Hepatocyte (in vitro differentiated cells): ENCODE measurements at places on chromosomes 3 and 15.

- DNase-seq = no peak
- no peaks in the 10 kb centered on the region for H3K36me3 ChIP-seq
- H3K4me3 ChIP-seq = peak overlapping the region; percentile 52
- H3K4me1 ChIP-seq = peaks cover 16% of the 10 kb centered on the region
- peaks cover 61% of the 10 kb centered on the region for H3K27me3 ChIP-seq
Observed at GRCh38 chr3:141052201-141053069, 1.3 kb downstream of the SPSB4 start.

- H3K36me3 ChIP-seq = no peaks in the 10 kb centered on the region
- H3K27me3 ChIP-seq = no peaks in the 10 kb centered on the region
- no peak for DNase-seq
- H3K4me1 ChIP-seq = no peaks in the 10 kb centered on the region
Observed at GRCh38 chr15:41438206-41438605, 21.3 kb downstream of the RTF1 start.

GRCh38 chr3:123157598-123158287 is 44.0 kb upstream of the SEC22A start:
- no peak overlapping the region for H3K4me3 ChIP-seq
- DNase-seq = no peak
- H3K27ac ChIP-seq = peak overlapping the region; percentile 79
- H3K4me1 ChIP-seq = peaks cover 29% of the 10 kb centered on the region

DNA sequence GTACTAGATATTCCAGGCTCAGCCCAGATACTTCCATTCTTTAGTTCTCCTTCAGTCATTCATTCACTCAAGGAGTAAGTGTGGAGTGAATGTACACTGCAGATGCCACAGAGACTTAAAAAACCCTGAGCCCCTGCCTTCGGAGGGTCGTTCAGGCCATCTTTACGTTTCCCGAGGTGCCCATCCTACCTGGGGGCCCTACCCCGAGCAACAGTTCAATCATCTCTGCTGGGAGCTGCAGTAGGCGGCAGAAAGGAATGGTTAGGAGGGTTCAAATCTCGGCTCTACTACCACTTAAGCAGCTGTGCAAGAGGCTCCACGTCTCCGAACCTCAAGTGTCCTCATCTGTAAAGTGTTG is 613 bp downstream of the SEC13 start:
- peak overlapping the region; percentile 91 for H3K27ac ChIP-seq
- H3K4me3 ChIP-seq = peak overlapping the region; percentile 64
- H3K36me3 ChIP-seq = no peaks in the 10 kb centered on the region
- H3K4me1 ChIP-seq = peaks cover 19% of the 10 kb centered on the region
- H3K27me3 ChIP-seq = no peaks in the 10 kb centered on the region
- no peak for DNase-seq

GRCh38 chr3:38805765-38806386 is 10.1 kb downstream of the SCN10A start:
- DNase-seq = peak; percentile 88
- no peak overlapping the region for H3K27ac ChIP-seq
- no peaks in the 10 kb centered on the region for H3K36me3 ChIP-seq
- H3K4me3 ChIP-seq = no peak overlapping the region
- no peaks in the 10 kb centered on the region for H3K4me1 ChIP-seq

GRCh38 chr3:157594413-157594812 is 91.2 kb upstream of the VEPH1 start:
- no peak for DNase-seq
- H3K4me1 ChIP-seq = no peaks in the 10 kb centered on the region
- no peak overlapping the region for H3K27ac ChIP-seq
- H3K4me3 ChIP-seq = no peak overlapping the region
- peaks cover 9% of the 10 kb centered on the region for H3K27me3 ChIP-seq
